ENCODE measurements at places on chromosomes 2 and 18.

GRCh38 chr2:126650994-126651393 lies 5.0 kb upstream of the GYPC start:
- no peak for DNase-seq

GRCh38 chr2:8380026-8380425 lies 301.8 kb upstream of the ID2 start:
- DNase-seq = no peak

DNA sequence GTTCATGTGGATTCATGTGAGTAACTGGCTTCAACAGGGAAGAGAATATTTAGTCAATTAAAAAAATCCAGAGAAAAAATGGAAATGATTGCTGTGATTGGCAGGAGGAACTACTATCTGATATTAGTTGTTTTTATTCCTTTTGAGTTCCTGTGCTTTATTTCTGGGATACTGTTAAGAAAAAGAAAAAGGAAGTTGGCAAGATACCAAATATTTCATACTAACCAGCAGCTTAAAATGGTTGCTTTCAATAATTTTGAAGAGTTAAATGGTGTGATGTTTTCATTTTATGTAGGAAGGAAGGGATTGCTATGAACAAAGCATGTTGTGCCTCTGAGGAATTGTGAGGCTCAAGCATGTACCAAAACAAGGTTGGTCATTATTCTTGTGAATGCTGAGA lies 8.1 kb upstream of the MTX2 start:
- DNase-seq = no peak

GRCh38 chr2:241516520-241516965 lies 8.2 kb upstream of the STK25 start:
- DNase-seq = no peak

GRCh38 chr2:237648016-237648381 lies 20.6 kb downstream of the LRRFIP1 start:
- no peak for DNase-seq

- DNase-seq = no peak
Measured at GRCh38 chr2:207930747-207931146, 94.6 kb downstream of the PLEKHM3 start.

DNA sequence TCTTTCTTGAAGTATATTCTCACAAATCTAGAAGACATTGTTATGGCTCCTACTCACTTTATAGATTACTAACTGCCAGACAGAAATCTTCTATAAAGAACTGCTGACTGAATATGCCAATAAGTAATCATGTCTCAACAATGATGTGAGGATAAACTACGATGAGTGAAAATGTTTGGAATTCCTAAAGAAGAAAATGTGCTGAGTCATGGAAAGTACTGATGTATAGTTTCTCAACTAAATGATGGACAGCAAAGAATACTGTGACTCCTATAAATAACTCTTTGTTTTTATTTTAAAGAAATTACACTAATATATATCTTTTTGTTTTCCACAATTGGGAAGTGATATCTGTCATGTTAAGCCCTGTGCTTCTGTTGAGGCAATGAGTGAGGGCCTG lies 232.9 kb downstream of the LNPK start:
- DNase-seq = peak; percentile 7

DNA sequence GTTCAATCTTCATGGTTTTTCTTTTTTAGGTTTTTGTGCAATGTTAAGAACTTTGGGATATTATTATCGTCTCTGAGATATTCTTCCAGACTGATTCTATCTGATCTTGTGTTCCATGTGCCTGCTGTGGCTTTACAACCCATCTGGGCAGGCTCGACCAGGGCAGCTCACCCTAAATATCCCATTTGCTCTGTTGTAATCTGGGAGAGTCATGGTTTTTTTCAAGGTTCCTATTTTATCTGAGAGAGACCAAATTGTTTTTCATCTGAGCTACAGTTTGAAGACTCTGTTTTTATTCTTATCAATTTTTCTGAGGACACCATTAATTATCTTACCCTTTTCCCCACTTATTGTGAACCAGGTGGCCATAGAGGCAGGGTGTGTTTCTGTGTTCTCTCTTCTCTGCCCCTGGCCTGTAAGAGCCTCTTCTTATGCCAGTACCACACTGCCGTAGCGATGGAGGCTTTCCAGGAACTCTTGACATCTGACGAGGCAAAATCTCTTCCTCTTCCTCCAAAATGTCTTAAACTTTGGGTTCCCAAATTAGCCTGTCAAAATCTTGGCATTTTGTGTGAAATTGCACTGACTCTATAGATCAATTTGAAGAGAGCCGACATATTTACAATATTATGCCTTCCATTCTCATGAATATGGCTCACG lies 3.1 kb downstream of the SP140L start:
- DNase-seq = no peak

DNA sequence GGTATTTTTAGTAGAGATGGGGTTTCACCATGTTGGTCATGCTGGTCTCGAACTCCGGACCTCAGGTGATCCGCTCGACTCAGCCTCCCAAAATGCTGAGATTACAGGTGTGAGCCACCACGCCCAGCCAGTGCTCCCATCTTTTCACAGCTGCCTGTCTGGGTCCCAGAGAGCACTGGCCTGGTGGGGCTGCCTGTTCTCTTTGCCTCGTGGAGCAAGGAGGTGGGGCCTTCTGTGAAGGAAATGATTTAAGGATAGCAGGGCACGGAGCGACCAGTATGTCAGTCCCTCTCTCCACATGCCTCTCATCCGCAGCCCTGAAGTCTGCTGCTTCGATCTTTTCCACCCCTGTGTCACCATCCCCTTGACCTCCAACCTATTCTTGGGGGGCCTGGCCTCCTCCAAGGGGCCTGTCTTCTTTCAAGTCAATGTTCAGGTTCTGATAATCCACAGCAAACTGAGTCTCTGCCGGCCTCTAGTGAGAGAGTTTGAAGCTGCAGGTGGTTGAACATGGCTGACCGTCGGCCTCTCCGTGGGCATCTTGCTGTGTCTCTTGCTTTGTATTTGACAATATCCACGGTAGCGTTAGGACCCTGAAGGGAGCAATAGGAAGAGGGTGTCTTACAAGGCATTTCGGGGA lies 28.2 kb upstream of the GIGYF2 start:
- DNase-seq = peak; percentile 37

GRCh38 chr2:155633887-155634570 lies 698.5 kb downstream of the NR4A2 start:
- no peak for DNase-seq

DNA sequence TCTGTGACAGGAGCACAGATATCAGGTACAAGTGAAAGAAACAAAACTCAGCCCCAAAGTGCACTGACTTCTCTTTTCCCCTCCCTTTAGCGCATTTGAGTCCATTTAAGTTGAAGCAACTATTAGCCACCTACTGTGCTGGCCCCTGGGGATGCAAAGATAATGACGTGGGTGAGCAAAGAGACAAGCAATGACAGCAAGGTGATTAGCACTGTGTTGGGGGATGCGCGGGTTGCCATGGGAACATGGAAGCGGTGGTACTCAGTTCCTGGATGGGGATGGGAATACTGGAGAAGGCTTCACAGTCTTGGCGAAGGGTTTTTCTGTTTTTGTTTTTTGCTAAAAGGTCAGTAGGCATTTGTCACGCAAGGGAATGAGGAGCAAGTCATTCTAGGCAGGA lies 205.8 kb downstream of the LDLRAD4 start:
- DNase-seq = no peak

- peak; percentile 75 for DNase-seq
Measured at GRCh38 chr18:48472610-48473009, 63.4 kb upstream of the ZBTB7C start.

GRCh38 chr18:49815927-49816326 lies 2.6 kb upstream of the ACAA2 start:
- no peak for DNase-seq

DNA sequence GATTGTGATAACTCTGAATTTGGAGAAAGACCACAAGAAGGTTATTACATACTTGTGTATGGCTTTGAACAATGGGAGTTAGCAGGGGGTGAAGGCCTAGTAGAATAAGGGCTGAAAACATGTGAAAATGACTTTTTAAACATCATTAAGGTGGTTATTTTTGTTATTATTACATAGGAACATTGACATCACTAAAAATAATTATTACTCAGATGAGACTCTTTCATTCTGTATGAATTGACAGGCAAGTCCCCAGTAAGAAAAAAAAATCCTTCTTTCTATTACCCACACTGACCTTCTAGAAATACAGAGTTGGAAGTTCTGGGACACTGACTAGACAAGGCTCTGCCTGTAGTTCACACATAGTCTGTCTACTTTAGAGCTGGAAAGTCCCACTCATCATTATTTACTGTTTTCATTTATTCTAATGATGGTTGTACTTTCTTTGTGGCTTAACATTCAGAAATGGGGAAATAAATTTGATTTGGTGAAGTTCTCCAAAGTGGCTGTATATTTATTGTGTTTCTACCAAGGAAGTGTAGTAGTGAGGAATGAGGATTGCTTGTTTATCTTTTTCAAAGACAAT lies 219.6 kb upstream of the EPAS1 start:
- no peak for DNase-seq

GRCh38 chr18:27014841-27015240 lies 149.3 kb upstream of the AQP4 start:
- no peak for DNase-seq

- DNase-seq = no peak
Measured at GRCh38 chr2:66488946-66489345, 54.0 kb downstream of the MEIS1 start.

DNA sequence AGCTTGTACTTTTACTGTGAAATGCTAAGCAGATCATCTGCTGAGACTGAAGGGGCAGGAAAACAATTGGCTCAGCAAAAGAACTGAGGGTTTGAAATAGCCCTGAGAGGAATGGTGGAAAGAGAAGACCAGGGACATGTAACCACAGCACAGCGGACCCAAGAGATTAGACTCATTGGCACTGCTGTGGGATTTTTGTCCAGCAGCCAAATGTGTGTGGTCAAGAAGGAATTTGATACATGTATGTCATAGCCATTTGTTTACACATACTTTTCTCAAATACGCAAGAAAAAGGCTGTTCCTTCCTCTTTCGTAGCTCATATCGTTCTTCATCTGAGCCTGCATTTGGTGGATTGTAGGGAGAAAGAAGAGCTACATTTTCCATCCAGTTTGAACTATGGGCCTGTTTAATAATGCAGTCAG lies 73.8 kb downstream of the TRABD2A start:
- peak; percentile 93 for DNase-seq

DNA sequence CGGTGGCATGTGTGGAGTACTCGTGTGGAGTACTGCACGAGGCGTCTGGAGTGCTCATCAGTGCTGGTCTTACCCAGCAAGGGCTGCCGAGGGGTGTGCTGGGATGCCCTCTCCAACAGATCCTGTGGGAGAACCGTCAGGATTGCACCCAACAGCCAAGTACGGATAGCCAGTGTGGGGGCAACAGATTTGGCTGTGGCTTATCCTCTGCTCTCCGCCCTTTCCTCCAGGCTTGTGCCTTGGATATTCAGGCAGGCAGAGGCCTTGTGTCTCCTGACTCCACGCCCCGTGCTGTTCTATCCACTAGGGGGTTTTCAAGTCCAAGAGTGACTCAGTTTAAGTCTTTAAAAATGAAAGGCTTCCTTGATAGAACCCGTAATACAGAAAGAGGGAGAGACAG lies 321.0 kb upstream of the HS6ST1 start:
- peak; percentile 14 for DNase-seq

GRCh38 chr18:28350821-28351220 lies 173.9 kb upstream of the CDH2 start:
- no peak for DNase-seq

DNA sequence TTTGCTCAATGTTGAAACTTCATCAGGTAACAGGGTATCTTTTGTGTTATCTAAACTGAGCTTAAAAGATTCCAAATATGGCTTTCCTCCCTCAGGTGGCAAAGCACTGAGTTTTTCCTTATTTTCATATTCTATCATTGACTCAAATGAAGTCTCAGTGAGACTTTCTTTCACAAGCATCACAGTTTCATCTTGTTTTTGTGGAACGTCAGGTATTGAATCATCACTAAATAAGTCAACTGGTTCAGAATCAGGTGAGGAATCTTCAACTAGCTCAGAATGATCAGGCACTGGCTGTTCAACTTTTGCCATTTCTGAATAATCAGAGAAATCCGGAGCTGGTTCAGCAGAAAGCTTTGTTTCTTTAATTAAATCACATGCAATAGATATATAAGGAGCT lies 24.6 kb downstream of the RTN4 start:
- DNase-seq = no peak

DNA sequence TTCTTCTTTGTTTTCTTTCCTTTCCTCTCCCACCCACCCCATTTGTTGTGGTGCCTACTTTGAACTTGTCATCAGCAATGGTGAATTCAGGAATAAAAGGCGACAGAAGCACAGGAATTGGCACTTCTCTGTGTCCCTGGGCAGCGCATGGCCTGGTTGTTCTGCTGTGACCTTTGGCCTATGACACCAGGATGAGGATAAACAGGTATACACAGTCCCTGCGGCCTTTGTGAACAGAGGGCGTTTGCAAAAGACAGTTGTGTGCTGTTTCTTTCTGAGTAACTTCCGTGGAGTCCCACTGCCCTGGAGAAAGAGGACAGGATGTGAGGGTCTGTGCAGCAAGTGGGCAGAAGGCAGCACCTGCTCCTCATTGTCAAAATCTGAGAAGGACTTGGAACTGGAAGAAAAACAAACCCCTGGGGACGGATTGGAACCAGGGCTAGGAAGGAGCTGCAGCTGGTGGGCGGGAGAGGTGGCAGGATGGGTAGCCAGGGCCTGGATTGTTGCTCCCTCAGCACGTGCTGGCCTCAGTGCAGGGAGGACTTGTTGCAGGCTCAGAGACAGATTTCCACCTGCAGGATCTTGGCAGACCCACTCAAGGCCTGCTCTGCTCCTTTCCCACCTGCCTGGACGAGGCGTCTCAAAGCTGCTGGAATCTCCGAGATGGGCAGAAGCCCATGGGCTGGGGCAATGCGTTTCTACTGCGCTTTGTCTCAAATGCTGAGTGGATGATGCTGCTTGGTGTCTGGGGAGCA lies 159.5 kb downstream of the ACKR3 start:
- DNase-seq = no peak

DNA sequence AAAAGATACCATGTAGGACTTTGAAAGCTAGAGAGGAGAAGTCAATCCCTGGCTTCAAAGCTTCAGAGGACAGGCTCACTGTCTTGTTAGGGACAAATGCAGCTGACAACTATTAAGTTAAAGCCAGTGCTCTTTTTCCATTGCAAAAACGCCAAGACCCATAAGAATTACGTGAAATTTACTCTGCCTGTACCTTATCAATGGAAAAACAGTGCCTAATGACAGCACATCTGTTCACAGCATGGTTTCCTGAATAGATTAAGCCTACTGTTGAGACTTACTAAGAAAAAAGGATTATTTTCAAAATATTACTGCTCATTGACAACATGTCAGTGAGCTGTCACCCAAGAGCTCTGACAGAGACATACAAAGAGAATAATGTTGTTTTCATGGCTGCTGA lies 52.9 kb downstream of the ANKRD12 start:
- DNase-seq = no peak
